ENCODE measurements at places on chromosomes 13 and 19. TPM values are rescaled to one million over a fixed set of nuclear protein-coding genes. Genes with fewer than 3 reads are reported as not detected.

KL gene
- total RNA-seq = not detected

CARM1 gene
- 41.0 TPM for total RNA-seq

DNA sequence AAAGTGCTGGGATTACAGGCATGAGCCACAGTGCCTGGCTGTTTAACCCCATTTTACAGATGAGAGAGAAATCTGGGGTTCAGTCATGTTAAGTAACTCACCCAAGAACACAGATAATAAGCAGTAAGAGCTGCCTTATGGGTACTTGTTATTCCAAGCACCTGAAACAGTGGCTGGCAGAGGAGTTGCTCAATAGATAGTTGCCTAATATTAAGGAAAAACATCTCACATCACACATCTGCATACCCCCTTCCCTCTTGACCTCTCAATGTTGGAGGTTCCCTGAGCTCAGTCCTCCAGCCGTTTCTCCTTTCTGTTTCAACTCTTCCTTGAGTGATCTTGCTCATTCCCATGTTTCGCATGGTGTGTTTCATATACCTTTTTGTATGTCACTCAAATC is 401.9 kb downstream of the KLF12 start:
- H3K27me3 ChIP-seq = no peaks in the 10 kb centered on the region
- no peak for DNase-seq
- peaks cover 3% of the 10 kb centered on the region for H3K36me3 ChIP-seq
- no peak overlapping the region for H3K27ac ChIP-seq
- no peak overlapping the region for H3K4me3 ChIP-seq

- DNase-seq = peak; percentile 35
- H3K4me3 ChIP-seq = no peak overlapping the region
- peaks cover 21% of the 10 kb centered on the region for H3K4me1 ChIP-seq
- H3K27me3 ChIP-seq = no peaks in the 10 kb centered on the region
- no peaks in the 10 kb centered on the region for H3K36me3 ChIP-seq
Observed at GRCh38 chr19:43265664-43266025, 3.7 kb downstream of the PSG9 start.

ZSWIM9 gene
- total RNA-seq = 2.2 TPM

- H3K27me3 ChIP-seq = no peaks in the 10 kb centered on the region
- H3K4me1 ChIP-seq = no peaks in the 10 kb centered on the region
- no peaks in the 10 kb centered on the region for H3K36me3 ChIP-seq
Observed at GRCh38 chr13:97640268-97640667, 206.3 kb downstream of the RAP2A start.

DNA sequence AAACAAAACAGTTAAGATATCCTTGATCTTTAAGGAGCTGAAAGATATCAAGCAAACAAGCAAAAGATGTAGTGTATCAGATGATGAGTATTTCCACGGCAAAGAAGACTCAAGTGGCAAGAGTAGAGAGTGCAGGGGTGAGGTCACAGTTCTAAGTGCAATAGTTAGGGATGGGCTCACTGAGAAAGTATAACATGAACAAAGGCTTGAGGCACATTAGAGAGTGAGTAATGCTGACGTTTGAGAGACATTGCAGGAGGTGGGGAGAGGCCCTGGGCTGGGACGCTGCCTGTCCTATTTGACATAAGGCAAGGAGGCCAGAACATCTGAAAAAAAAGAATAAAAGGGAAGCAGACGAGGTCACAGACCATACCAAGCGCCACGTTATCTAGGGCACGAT is 1.4 kb downstream of the DUXA start:
- no peak overlapping the region for H3K27ac ChIP-seq
- H3K27me3 ChIP-seq = no peaks in the 10 kb centered on the region
- no peaks in the 10 kb centered on the region for H3K4me1 ChIP-seq
- no peak for DNase-seq
- no peak overlapping the region for H3K4me3 ChIP-seq

GRCh38 chr19:32673573-32673972 is 1.4 kb downstream of the ANKRD27 start:
- H3K36me3 ChIP-seq = no peaks in the 10 kb centered on the region
- H3K4me1 ChIP-seq = peaks cover 10% of the 10 kb centered on the region
- H3K27me3 ChIP-seq = peaks cover 22% of the 10 kb centered on the region

ALOX5AP gene
- total RNA-seq = not detected

DNA sequence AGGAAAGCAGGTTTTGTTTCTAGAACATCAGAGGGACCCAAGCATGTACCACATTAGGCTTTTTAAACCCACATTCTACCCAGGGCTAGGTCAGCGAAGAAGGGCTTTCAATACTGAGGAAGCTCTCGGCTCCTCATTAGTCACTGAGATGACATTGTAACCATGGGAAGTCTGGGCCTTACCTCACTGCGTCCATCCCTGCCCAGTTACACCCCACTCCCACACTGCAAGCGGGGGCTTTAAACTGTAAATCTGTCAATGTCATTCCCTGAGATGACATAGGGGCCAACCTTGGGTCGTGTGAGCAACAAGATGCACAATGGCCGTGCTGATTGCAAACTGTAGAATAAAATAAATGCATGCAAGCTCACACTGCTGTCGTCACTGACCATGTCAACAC is 21.7 kb upstream of the TFDP1 start:
- DNase-seq = peak; percentile 49
- H3K4me1 ChIP-seq = no peaks in the 10 kb centered on the region
- no peaks in the 10 kb centered on the region for H3K36me3 ChIP-seq
- H3K27ac ChIP-seq = no peak overlapping the region
- H3K4me3 ChIP-seq = no peak overlapping the region
- peaks cover 7% of the 10 kb centered on the region for H3K27me3 ChIP-seq

DNA sequence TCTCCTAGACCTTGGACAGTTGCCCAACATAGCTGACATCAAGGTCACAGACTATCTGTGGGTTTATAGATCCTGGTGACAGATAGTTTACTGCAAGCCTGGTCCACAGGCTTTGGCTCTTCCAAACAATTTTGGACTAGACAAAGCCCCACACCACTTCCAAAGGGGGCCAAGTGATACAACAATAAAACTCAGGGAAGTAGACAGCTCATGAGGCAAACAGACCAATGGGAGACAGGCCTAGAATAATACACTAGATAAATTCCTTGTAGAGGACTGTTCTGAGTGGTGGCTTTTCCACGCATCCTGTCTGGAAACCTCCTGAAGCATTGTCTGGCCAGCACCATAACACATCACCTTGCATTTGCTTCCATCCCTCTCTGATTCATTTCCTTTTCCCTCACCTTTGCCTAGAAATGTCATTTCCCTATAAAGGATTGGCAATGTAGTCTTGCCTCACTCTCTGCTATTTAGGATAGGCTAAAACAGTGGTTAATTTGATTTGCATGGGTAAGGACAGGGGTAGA is 284.2 kb downstream of the POU4F1 start:
- H3K4me1 ChIP-seq = no peaks in the 10 kb centered on the region
- no peaks in the 10 kb centered on the region for H3K36me3 ChIP-seq

PTGER1 gene
- total RNA-seq = 0.72 TPM

DNA sequence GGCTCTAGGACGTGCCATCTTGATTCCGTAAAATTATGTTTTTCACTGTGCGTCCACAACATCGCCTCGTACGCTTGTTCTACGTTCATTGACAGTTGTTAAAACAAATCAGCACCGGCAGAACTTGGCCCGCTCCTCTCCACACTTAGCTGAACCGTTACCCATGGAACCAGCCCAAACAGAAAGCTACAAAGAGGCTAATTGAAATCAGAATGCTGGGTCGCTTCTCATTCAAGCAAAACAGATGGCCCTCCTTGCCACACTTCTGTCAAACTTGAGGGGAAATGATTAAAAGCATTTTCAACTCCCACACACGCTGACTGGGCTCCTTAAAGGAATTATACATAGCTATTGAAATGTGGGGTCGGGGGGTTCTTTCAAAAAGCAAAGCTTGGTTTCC is 71.6 kb downstream of the TM9SF2 start:
- H3K27me3 ChIP-seq = no peaks in the 10 kb centered on the region
- no peak overlapping the region for H3K4me3 ChIP-seq
- no peak overlapping the region for H3K27ac ChIP-seq
- DNase-seq = no peak
- no peaks in the 10 kb centered on the region for H3K36me3 ChIP-seq

CD37 gene
- total RNA-seq = not detected

- peaks cover 9% of the 10 kb centered on the region for H3K4me1 ChIP-seq
- H3K4me3 ChIP-seq = peak overlapping the region; percentile 72
- DNase-seq = peak; percentile 35
- no peaks in the 10 kb centered on the region for H3K36me3 ChIP-seq
- no peaks in the 10 kb centered on the region for H3K27me3 ChIP-seq
Observed at GRCh38 chr13:52600666-52601065, 41.6 kb upstream of the HNRNPA1L2 start.

DNA sequence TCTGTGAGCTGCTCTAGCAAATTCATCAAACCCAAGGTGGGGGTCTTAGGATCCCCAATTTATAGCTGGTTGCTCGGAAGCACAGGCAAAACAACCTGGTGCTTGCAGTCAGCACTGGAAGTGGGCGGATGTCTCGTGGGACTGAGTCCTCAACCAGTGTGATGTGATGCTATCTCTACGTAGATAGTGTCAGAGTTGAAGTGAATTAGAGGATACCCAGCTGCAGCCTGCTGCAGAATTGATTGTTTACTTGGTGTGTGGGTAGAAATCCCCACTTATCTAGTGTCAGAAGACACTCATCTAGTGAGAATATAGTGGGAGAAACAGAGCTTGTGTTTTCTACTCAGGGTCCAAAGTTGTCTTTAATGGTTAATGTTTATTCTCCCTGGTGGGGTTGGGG is 63.3 kb downstream of the CBY2 start:
- no peak overlapping the region for H3K4me3 ChIP-seq
- no peaks in the 10 kb centered on the region for H3K36me3 ChIP-seq
- peaks cover 28% of the 10 kb centered on the region for H3K27me3 ChIP-seq
- H3K4me1 ChIP-seq = no peaks in the 10 kb centered on the region

GRCh38 chr13:34993470-34993869 is 51.4 kb downstream of the NBEA start:
- H3K27me3 ChIP-seq = no peaks in the 10 kb centered on the region
- H3K4me1 ChIP-seq = no peaks in the 10 kb centered on the region
- no peaks in the 10 kb centered on the region for H3K36me3 ChIP-seq
- H3K4me3 ChIP-seq = no peak overlapping the region

ZSCAN1 gene
- 0.36 TPM for total RNA-seq

USHBP1 gene
- total RNA-seq = not detected

SYNGR4 gene
- total RNA-seq = not detected

DNA sequence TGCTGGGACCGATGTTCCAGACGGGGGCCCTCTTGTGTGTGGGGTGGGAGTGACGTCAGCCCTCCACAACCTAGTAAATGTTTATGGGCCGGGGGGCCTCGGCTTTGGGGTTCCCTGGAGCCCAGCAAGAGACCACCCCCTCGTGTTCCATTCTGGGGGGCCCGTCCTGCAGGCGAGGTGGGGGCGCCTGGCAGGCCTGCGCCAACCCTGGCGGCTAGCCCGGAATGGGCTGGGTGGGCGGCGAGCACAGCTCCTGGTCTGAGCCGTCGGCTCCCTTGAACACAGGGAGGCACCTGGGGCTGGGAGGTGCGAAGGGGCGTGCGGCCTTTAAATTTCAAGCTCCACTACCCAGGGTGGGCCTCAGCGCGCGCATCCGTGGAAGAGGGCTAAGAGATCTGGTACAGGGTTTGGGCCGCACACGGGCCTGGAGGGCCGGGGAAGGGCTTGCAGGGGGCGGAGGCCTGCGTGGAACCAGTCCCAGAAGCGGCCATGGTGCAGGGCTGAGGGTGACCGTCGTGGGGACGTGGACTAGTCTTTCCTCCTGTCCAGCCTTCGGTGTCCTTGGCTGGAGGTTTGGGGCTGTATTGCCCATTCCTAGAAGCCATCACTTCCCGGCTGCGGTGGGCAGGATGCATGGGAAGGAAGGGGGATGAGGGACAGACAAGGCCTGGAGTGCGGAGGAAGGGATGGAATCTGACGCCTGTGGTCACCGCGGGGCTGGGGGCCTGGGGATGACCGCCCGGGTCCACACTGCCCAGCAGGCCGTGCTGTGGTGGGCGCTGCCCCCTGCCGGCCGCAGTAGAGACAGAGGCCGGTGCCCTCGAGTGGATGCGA is 11.4 kb downstream of the NDUFA11 start:
- H3K27me3 ChIP-seq = peaks cover 24% of the 10 kb centered on the region
- peaks cover 4% of the 10 kb centered on the region for H3K36me3 ChIP-seq
- peak; percentile 94 for DNase-seq
- H3K27ac ChIP-seq = no peak overlapping the region
- no peak overlapping the region for H3K4me3 ChIP-seq
- H3K4me1 ChIP-seq = peaks cover 4% of the 10 kb centered on the region

DNA sequence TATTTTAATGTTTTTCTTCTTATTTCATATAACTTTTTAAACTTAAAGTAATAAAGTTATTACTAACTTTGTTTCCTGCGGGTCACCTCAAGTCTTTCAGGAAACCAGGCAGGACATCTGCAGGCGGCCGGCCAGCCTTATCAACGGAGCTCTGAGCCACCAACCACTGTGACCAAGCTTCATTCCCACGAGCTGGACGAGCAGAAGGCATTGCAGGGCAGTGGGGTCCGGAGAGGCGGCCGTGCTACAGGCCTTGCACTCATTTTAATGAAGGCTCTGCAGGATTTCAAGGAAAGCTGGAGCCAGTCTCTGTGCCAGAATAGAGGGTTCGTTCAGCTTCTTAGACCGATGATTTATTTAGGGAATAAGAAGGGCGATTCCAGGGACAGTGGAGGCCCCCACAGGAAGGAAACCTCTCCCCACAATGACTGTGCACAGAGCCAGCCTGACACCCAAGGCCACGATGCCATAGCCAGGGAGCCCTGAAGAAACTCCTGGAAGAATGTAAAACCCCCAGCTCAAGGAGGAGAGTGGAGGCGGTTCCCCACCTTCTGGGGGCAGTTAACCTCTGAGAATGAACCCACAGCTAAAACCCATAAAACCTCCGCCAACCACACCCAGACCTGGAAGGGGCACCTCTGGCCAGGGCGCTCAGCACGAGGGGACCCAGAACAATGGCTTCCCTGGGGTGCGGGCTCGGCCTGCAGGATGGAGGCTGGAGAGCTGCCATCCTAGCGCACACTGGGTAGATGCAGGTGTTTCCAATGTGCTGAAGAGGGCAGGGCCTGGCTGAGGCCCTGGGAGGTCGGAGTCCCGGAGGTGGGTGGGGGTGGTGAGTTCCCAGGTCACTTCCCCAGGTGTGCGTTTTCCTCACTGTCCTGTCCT is 75.0 kb downstream of the RASA3 start:
- H3K4me1 ChIP-seq = peaks cover 18% of the 10 kb centered on the region
- H3K27me3 ChIP-seq = no peaks in the 10 kb centered on the region
- H3K4me3 ChIP-seq = no peak overlapping the region
- DNase-seq = peak; percentile 86
- H3K27ac ChIP-seq = peak overlapping the region; percentile 52

GRCh38 chr13:50167967-50168366 is 152.7 kb downstream of the KCNRG start:
- no peak overlapping the region for H3K27ac ChIP-seq
- no peaks in the 10 kb centered on the region for H3K36me3 ChIP-seq
- H3K4me1 ChIP-seq = peaks cover 3% of the 10 kb centered on the region

GRCh38 chr13:82749551-82749950 is 1132.7 kb downstream of the SLITRK1 start:
- H3K4me1 ChIP-seq = no peaks in the 10 kb centered on the region
- no peaks in the 10 kb centered on the region for H3K27me3 ChIP-seq
- no peaks in the 10 kb centered on the region for H3K36me3 ChIP-seq

GRCh38 chr13:25207291-25207810 is 35.3 kb upstream of the AMER2 start:
- no peaks in the 10 kb centered on the region for H3K36me3 ChIP-seq
- no peak overlapping the region for H3K4me3 ChIP-seq
- DNase-seq = no peak
- peaks cover 2% of the 10 kb centered on the region for H3K27me3 ChIP-seq
- H3K27ac ChIP-seq = no peak overlapping the region
